ENCODE measurements at places on chromosomes 4 and X.

DNA sequence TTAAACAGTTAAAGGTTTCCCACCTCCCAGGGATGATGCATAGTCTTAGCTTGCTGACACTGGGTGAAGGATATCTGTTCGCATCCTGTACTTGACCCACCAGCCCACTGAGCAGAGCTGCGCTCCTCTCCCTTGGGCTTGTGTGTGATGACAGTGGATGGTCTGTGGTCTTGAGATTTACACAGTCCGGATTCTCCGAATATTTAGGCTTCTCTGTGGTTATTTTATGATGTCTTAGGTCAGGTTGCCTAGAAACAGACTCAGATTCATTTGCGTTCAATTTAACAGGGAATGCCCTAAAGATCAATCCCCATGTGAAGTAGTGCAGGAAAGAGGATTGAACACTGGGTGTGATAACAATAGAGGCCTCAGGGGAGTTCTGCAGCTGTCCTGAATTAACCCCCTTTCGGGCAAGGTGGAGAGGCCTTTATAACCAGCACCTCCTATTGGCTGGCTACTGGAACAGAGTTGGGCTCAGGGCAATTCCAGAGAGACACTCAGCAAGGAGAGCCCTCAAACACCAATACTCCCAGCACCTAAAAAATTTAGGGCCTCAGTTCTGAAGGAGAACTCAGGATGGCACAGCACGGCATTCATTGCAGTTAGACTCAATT lies 653.2 kb upstream of the GALNT7 start:
- no peak for DNase-seq

DNA sequence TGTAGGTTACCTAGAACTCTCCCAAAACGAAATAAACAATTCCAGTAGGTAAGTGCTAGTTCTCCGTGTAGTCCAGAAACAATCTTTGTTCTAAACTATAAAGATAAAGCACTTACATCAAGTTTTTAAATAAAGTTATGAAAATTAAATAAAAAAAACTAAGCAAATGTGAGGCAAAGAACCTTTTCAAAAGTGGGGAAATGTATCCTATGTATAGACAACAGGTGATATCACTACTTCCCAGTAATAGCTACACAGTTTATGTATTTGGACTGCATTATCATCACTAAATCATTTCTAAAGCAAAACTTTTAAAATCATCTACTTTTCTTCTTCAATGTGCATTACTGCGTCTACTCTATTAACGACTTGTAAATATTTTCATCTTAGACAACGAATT lies 2.0 kb downstream of the YTHDC1 start:
- no peak for DNase-seq

DNA sequence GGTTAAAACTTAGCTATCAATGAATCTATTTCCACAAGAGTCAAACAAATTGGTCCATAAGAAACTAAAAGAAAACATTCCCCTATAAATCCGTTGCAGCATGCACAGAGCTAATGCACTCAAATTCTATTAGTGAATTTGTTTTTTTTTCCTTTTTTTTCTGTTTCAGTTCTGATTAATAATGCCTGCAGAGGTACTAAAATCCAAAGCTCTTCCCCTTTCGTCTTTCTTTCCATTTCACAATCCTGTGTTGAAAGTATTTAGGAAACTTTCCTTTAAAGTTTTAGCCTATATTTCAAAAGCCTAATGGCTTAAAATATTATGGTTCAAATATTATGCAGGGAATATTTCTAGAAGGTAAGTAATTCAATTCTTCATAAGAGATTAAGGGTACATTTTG lies 45.9 kb upstream of the VEGFD start:
- DNase-seq = no peak

DNA sequence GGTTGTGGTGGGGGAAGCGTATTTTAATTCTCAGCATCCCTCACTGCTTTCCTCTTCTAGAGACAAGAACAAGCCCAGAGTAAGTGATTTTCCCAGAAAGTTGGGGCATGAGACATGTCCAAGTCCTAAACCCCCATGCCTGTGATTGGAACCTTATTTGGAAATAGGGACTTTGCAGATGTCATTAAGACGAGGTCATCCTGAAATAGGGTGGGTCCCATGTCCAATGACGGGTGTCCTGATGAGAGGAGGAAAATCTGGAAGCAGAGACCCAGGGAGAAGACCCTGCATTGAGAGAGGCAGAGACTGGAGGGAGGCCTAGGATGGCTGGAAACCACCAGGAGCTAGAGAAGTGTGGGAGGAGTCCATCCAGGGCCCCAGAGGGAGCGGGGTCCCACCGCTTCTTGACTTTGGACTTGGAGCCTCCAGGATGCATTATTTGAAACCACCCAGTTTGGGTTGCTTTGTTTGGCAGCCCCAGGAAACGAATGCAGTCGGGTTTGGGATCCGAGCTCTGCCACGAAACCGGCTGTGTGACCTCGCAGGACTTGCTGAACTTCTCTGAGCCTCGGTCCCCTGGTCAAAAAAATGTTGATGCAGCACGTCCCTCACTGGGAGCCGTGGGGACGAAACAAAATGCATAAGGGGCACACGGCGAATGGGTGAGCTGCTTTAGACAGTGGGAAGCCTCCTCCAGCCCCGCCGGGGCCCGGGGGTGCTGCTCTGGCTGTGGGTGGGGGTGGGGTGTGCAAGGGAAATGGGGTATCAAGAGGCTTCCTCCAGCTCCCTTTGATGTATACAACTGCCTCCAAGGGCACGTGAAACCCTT lies 113.9 kb downstream of the CPZ start:
- peak; percentile 48 for DNase-seq

- no peak for DNase-seq
These were observed 114.5 kb downstream of the FAM53A start for GRCh38 chr4:1569461-1570151.

DNA sequence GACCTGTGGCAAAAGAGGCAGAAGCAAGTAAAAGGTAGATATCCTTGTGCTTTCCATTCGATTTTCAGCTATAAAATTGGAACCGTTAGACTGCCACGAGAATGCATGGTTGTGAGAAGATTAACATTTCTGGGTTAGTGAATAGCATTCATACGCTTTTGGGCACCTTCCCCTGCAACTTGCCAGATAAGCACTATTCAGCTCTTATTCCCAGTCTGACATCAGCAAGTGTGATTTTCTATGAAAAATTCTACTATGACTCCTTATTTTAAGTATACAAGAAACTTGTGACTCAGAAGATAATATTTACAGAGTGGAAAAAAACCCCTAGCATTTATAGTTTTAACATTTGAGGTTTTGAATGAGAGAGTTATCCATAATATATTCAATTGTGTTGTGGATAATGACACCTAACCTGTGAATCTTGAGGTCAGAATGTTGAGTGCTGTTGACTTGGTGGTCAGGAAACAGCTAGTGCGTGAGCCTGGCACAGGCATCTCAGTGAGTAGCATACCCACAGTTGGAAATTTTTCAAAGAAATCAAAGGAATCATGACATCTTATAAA lies 3.9 kb downstream of the FGB start:
- no peak for DNase-seq

DNA sequence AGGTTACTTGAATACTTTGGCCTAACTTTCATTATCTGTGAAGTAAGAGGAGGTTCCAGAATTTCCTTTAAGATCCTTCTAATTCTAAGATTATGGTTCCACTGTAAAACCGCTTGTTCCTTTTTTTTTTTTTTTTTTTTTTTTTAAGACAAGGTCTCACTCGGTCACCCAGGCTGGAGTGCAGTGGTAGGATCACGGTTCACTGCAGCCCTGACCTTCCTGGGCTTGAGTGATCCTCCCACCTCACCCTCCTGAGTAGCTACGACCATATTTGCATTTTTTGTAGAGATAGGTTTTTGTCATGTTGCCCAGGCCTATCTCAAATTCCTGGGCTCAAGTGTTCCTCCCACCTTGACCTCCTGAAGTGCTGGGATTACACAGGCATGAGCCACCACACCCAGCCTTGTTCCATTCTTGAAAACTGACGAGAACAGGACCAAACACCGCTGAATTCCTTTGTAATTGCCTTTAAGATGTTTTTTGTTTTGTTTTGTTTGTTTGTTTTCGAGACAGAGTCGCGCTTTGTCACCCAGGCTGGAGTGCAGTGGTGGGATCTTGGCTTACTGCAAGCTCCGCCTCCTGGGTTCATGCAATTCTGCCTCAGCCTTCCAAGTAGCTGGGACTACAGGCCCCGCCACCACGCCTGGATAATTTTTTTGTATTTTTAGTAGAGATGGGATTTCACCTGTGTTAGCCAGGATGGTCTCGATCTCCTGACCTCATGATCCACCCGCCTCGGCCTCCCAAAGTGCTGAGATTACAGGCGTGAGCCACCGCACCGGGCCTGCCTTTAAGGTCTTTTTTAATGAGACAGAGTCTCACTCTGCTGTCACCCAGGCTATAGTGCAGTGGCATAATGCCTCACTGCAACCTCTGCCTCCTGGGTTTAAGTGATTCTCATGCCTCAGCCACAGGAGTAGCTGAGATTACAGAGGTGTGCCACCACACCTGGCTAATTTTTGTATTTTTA lies 6.8 kb downstream of the PDS5A start:
- no peak for DNase-seq

DNA sequence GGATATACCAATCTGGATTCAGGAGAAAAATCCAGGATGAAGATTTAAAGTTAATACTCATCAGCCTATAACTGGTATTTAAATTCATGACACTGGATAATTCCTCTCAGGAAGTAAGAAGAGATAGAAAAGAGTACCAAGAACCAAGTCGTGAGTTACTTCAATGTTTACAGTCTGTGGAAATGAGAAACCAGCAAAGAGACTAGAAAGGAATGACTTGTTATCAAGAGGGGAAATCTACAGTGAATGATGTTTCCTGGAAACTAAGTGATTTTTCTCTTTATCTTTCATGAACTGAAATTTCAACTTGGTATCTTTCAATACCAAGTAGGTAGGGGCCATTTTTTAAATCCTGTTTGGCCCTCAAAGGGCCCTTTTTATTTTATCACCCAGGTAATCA lies 217.9 kb upstream of the AFF2 start:
- no peak for DNase-seq

DNA sequence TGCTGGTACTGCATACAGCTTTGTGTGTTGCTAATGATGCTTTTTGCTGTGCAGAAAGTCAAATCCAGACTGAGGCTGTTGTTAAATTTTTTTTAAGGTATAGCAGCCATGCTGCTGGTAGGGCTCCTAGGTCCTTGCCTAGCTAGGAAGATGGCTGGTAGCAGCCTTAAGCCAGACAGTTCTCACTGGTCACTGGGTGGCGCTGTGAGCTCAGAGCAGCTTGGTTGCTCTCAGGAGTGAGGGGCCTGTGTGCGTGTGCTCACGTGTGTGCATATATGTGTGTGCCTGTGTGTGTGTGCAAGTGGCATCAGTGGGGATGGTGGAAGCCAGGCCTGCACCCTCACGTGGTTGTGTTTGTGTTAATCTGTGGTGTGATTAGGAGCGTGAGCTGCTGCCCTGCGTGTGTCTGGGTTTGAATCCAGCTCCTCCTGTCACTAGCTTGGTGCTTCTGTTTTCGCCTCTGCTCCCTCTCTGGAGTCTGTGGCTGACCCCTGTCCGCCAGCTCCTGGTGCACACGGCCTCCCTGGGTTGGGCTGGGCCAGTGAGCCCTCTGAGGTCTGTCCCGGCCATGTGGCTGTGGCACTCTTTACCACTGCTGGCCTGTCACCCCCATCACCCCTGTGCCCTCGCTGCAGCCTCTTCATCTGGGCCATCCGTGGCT lies 46.1 kb downstream of the SORCS2 start:
- DNase-seq = no peak

- no peak for DNase-seq
These were observed 410.4 kb downstream of the INPP4B start for GRCh38 chr4:142435599-142436235.

GRCh38 chrX:44054863-44055601 lies 81.8 kb upstream of the NDP start:
- DNase-seq = no peak

GRCh38 chr4:73744203-73744602 lies 3.8 kb downstream of the CXCL8 start:
- DNase-seq = no peak

GRCh38 chr4:99536271-99536670 lies 25.4 kb downstream of the C4orf17 start:
- no peak for DNase-seq

GRCh38 chr4:182885022-182885737 lies 32.0 kb downstream of the DCTD start:
- DNase-seq = no peak

Measured in ascending aorta (tissue), 2 donors.